ENCODE measurements at places on chromosomes 7 and 10.

DNA sequence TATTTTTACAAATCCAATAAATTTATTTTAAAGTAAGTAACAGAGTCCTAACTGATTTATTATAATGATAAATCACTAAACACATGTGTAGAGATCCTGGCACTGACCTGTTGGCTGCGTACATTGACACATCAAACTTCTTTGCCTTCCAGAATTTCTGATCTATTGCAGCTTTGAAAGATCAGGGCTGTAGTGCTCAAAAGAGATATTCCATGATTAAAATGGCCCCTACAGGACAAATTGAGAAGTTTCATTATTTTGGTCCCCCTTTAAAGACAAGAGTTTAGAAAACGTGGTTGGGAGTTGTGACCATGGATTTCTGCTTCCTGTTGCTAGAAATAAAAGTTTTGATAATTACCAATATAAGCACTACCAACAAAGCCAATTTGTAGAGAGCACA, 87.7 kb upstream of the PDK4 start:
- no peak for DNase-seq

DNA sequence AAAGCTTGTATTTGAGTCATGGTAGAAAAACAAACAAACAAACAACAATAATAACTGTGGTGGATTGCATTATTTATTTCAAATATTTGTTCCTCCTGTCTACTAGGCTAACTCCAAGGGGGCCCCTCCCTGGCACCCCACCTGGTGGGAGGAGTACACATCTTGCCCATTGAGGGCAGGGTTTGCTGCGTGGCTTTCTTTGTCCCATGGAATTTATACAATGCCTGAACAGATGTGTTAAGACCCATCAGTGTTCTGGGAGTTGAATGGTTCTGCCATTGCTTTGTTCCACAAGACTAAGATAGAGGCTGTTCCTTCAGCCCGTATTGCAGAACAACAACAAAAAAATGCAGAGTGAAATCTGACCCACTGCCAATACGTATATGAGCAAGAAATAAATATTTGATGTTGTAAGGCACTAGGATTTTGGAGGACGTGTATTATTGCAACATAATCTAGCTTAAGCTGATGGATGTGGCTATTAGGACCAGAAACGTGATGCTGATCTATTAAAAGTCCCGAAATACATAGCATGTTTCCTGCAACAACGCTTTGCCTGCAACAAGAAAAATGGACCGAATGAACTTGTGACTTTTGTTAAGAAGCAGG, 119.1 kb upstream of the JCAD start:
- DNase-seq: no peak

- DNase-seq: no peak
These were observed 17.1 kb downstream of the ENTPD7 start for GRCh38 chr10:99676426-99676825.

DNA sequence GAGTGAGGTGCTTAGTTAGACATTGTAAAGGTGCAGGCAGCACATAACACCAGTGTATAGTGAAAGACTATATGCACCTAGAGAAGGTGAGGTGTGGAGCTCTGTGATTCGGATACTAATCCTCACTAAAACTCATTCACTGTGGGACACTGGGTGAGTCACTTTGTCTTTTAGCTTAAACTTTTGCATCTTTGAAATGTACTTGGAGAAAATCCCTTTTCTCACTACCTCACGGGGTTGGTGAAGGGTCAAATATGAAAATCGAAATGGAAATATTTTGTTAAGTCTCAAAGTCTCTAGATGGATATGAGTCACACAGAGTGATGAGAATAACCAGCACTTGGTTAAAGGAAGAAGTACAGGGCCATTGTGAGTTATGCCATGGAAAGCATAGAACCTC, 38.0 kb downstream of the MDFIC start:
- DNase-seq: no peak
